Uterus (tissue), 4 donors: ENCODE measurements at places on chromosomes 3 and 15. TPM values are rescaled to one million over a fixed set of nuclear protein-coding genes. Genes with fewer than 3 reads are reported as not detected.

- DNase-seq: no peak
Observed at GRCh38 chr3:168591587-168591986, 495.9 kb upstream of the GOLIM4 start.

DNA sequence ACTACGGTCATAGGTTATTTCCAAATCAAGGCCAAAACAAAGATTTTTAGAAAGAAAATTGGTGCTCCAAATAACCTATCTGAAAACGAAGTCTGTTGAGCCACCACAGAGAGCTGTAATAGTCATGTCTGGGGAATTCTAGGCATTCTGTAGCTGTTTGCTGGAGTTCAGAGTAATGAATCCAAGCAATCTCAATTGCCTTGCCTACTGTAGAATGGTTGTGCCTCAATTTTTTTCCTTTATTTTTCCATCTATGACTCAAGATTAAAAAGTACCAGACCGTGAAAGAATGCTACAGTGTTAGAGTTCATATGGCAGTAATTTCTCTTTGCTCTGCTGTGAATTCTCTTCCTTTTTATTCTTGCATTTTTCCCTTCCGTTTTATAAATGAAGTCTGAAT lies 1007.2 kb upstream of the ALCAM start:
- no peak for DNase-seq

GRCh38 chr3:187403768-187404288 lies 35.6 kb downstream of the RTP4 start:
- peak; percentile 15 for DNase-seq

DNA sequence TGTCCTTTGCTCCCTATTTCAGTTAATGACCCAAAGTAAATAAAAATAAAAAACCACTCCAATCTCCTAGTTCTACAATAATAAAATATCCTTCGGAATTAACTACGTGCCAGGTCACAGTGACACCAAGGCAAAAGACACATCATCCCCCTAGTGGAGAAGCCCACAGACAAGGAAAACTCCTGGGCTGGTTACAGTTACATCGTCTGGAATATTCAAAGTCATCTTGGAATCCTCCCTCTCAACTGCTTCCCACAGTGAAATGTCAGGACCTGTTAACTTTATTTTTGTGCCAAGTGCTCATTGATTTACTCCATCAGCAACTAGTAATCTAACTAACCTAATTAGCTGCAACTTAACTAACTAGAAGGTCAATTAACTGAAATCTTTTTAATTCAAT lies 349.3 kb downstream of the MAGI1 start:
- DNase-seq: no peak

DNA sequence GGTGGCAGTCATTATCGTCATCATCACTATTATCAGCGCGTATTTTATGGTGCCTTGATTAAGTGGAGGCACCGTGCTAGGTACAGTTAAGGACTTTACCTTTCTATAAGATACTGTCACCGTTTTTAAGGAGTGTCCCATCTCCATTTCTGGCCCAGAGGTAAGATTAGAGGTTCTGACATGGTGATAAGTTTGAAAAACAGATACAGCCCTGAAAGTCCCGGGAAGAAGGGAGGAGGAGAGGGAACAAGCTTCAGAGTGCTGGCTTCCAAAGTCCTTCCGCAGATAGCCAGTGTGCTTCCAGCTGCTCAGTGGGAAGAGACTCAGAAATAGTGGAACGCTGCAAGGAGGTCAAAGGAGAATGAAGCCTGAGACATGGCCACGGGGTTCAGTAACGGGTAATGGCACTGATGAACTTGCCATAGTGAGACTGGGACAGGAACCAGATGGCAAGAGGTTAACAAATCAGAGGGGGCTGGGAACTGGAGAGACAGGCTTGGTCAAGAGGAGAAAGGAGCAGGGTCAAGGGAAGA lies 9.1 kb upstream of the TM4SF4 start:
- no peak for DNase-seq

DNA sequence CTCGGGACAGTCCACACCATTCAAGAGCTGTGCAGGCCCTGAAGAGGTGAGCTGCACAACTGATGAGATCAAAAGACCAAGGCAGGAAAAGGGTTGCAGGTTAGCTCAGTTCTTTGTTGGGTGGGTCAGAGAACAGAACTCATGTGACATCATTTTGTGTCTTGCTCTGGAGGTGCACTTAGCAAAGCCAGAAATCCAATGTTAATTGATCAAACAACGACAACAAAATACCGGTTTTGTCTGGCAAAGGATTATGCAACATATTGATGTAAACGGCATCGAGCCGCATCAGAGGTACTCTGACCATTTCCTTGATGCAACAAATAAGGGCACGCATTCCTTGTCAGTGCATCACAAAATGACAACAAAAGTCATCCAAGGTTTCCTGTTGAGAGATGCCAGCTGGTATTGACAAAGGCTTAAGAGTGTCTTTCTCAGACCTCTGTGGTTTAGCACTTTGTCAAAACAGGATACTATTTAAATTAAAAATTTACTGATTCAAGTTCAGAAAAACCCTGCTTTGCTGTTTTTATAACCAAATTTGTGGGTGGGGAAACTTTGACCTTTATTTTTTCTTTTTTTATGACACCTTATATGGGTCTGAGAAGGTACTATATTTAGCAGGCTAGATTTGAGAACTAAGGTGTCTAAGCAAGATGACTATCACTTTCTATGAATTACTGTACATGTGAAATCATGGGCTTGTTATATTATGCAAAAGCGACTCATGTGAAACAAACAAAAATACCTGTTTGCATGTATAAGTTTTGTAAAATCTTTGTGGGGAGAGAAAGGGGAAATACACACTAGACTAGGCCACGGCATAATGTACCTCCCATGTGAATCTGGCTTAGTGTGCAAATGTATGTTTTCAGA lies 496.1 kb downstream of the FOXP1 start:
- no peak for DNase-seq

DNA sequence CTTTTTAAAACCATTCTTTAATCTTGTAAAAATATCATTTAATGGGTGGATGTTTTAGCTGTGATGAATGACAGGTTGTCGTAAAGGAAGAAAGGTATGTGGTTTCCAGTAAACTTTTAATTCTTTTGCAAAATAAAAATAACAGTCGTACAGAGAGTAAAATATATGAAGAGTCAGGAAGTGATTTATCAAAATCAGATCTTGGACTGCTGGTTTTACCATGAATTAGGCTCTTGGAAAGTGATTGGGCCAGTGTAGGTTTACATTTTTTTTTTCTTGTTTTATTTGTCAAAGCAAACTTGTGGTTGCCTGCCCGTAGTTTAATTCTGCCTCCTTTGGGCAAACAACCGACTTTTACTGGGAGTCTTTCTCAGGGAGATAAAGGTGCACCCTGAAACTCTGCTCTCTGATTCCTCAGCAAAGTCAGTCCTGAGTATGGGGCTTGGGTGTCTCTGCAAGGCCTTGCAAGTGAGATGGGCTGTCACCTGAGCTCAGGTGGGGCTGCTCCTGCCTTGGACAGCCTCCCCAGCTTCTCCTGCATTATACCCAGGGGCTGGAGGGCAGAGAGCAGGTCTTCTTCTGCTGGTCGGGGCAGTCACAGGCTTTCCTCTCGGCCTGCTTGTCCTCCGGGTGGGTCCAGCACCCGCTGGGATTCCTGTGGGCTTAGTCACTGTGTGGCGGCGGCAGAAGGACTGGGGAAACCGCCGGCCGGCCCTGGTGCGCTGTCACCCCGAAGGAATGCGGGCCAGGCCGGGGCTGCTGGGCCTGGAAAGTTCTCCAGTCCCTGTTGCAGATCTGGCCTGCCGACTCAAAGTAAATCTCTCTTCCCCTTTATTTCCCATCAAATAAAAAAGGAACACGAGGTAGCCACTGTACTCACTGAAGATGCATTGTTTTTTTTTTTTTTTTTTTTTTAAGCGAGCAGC lies 79.0 kb downstream of the IGF1R start:
- peak; percentile 87 for DNase-seq

DNA sequence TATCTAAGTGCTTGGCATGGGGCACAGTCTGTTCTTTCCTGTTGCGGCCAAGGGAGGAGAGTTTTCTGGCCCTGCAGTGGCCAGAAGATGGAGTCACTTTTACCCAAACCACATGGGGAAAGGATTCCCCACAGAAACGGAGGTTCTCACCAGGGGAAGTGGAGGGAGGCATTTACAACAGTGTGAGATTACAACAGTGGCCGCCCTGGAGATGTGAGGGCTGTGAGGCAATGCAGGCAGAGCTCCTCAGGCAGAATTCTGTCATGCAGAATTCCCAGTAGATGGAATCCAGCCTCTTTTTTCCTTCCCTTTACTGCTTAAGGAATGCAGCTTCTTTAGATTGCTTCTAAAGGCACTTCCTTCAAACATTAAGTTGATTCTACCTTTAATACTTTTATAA lies 83.1 kb downstream of the CACNA1D start:
- DNase-seq: no peak

DNA sequence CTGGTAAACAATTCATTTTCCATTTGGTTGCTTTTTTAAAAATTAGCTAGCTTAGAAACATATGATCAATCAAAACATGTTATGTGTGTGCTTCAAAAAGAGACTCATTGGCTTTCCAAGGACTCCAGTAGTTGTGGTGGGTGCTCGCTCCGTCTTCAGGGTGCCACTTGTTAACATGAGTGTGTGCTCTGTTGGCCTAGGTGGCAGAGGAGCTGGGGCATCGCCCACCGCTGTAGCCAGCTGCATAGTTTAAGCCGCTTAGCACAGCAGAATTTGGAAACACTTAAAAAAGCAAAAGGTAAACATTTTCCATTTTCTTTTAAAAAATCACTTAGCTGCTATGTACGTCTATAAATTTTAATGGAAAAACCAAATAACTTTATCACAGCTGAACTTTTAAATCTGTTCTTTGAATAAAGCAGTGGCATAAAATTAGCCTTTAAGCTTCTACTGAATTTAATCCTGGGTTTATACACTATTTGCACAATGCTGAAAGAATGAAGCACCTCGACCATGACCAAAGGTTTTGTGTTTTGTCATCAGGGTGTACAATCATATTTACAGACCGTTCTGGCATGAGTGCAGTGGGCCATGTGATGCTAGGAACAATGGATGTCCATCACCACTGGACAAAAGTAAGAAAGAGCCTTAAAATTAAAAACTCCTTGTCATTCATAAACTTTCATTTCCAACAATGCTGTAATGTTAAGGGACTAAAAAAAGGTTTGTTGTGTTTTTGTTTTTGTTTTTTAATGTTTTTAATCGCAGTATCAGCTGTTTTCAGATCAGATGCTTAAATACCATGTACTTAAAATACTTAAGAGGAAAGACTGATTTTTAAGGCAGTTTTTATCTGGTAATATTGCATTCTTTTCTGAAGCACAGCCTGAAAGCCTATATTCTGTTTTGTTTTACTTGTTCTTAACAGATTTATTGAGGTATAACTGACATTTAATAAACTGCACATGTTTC lies 57.9 kb downstream of the TCAIM start:
- no peak for DNase-seq

DNA sequence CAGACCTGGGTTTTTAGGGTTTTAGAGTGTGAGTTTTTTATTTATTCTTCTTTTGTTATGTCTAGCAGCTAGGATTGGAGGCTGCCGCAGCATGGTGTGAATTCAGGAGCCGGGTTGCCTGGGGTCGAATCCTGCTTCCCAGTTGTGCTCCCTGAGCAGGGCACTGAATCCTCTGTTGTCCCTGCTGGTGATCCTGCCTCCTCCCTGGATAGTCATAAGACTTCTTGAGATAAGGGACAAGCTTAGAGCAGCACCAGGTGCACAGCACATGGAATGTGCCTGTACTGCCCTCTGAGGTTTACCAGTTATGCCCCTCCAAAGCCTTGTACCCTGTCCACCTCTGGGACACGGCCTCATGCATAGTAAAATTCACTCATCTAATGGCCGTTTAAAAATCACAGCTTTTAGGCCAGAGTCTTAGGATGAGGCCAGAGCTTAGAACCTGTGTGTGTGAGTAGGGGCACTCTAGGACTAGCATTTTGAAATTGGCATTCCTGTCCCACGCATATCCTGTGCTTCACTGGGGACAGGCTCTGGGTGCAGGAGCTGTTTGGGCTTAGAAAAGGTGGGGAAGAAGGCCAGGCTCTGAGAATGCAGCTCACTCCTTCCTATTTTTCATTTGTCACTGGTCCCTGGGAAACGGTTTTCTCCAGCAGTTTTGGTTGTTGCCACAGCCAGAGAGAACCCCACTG lies 47.7 kb downstream of the CHCHD6 start:
- no peak for DNase-seq

DNA sequence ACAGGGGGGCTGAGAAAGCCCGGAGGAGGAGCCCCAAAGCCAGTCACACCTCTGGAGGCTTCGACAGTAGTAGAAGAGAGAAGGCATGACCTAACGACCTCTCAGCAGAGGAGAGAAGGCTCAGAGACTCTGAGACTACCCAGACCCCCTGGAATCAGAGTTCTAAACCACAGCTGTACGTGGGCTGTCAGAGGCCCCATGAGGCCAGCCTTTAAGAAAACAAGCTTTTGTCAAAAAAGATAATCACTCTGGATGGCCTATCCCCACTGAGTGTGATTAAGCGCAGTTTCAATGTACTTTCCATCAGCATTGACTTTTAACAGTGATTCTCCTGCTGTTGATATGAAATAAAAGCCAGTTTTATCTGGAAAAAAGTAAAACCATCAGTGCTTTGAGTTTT lies 330.3 kb downstream of the CLSTN2 start:
- no peak for DNase-seq

DNA sequence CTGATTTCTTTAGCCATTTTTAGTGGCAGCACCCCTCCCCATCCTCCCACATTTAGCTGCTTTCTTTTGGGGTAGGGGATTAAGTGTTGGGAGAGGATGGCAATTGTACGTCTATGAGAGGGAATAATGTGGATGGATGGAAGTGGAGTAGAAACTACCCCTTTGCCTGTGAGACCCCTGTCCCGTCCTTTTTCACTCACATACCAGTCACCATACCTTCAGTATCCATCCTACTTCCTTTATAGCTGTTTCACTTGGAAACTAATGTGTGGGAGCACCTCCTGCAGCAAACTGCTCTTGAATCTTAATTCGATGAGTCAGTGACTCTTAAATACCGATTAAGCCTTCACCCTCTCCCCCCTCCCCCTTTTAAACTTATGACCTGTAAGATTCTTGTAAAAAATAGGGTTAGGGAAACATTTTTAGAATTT lies 730 bp downstream of the SPRED1 start:
- no peak for DNase-seq

GRCh38 chr3:100265016-100265415 lies 4.2 kb downstream of the TBC1D23 start:
- no peak for DNase-seq

DNA sequence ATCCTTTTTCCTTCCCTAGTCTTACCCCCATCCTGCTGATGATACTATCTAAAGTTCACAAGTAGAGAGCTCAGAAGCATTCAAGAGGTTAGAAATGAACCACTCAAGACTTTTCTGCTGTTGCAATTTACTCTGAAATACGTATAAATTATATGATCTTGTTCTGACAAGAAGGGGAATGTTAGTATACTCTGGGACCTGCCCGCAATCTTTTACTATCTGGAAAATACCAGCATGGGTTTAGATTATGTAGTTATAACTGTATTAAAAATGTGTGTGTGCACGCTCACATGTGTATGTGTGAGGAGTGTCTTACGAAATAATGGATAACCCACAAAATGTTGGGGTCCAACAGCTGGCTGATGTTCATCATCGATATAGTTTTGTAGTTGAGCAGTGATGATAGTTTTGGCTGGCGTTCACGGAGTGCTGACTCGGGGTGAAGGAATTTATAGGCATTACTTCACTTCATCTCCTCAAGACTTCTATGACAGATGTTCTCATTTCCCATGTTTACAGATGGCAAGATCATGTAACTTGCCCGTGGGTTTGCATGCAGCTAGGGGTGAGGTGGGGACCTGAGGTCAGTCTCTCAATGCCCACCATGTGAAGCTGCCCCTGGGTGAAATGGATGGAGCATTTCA lies 297.5 kb upstream of the LYSMD4 start:
- no peak for DNase-seq

MITF gene
- 65.3 TPM for total RNA-seq

CDCP1 gene
- 1.8 TPM for total RNA-seq

HCN4 gene
- not detected for total RNA-seq

HAPLN3 gene
- total RNA-seq: 34.8 TPM

ZKSCAN7 gene
- 7.2 TPM for total RNA-seq

EFCC1 gene
- 9.2 TPM for total RNA-seq
